CD4-positive, alpha-beta T cell treated with Interleukin-15 for 1 hour (primary cell): ENCODE measurements at places on chromosomes 7 and 10.
A peak's percentile ranks its signal among the peaks of the same experiment; 100 is the strongest.

DNA sequence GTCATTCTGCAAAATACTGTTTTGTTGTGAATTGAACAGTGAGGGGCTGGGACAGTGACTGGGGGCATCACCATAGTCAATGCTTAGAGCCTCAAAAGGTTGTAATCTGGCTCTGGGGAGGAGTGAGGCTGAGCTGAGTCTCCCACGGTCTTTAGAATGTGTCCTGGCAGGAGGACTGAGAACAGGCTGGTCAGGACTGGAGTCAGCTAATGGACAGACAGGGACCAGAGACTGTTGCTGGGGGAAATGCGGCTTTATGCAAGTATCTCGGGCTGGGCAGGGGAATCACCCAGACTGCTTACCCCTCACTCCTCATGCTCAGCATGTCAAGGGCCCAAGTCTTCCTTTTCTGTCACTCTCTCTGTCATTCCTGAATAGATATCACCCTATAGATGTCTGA lies 346.5 kb downstream of the TYW1 start:
- DNase-seq: no peak

GRCh38 chr10:63192826-63193225 lies 59.7 kb downstream of the NRBF2 start:
- DNase-seq: no peak

GRCh38 chr10:127197154-127197432 lies 702 bp upstream of the INSYN2A start:
- DNase-seq: no peak

DNA sequence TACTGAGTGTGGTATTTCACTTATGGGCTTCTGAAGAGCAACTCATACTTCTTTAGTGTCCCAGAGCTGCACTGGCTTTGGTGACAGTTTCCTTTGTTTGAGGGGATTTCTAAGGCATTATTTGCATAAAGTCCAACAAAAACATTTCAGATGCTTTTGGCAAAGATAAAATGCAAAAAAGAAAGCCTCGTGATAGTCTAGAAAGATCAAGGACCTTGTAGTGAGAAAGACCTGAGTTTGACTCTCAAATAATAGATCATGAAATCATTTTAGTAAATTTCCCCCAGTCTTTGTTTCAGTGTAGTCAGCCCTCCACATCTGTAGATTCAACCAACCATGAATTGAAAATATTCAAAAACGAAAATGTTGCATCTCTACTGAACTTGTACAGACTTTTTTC lies 107.4 kb downstream of the EEPD1 start:
- no peak for DNase-seq

DNA sequence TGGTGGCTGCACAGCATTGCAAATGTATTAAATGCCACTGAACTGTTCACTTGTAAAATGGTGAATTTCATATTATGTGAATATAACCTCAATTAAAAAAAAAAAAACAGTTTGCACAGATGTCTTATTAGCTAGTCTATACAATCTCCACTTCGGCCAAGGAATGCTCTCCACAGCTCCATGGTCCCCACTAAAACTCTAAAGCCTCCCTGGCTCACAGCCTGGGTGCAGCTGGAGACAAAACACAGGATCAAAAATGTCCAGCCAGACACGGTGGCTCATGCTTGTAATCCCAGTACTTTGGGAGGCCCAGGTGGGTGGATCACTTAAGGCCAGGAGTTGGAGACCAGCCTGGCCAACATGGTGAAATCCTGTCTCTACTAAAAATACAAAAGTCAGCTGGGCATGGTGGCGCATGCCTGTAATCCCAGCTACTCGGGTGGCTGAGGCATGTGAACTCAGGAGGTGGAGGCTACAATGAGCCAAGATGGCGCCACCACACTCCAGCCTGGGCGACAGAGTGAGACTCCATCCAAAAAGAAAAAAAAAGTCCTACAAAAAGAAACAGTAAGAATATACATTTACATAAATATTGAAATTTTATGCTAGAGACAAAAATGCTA lies 66.0 kb downstream of the SRPK2 start:
- DNase-seq: no peak

DNA sequence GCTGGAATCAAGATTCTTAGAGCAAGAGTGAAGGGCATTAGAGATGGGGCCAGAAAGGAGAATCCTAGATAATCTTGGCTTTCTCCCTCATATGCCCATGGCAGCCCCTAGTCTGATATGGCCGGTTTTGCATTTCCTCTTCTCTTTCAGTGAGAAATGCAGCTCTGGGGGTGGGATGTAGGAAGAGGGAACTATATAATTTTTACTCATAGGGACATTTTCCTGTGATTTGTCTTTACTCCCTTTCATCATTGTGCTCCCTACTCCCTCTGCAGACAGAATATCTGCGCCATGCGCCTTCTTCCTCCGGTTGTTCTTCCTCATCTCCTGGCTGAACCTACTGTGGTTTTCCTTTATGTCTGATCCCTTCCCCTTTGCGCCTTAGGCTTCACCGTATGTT lies 16.8 kb upstream of the CHCHD1 start:
- no peak for DNase-seq

DNA sequence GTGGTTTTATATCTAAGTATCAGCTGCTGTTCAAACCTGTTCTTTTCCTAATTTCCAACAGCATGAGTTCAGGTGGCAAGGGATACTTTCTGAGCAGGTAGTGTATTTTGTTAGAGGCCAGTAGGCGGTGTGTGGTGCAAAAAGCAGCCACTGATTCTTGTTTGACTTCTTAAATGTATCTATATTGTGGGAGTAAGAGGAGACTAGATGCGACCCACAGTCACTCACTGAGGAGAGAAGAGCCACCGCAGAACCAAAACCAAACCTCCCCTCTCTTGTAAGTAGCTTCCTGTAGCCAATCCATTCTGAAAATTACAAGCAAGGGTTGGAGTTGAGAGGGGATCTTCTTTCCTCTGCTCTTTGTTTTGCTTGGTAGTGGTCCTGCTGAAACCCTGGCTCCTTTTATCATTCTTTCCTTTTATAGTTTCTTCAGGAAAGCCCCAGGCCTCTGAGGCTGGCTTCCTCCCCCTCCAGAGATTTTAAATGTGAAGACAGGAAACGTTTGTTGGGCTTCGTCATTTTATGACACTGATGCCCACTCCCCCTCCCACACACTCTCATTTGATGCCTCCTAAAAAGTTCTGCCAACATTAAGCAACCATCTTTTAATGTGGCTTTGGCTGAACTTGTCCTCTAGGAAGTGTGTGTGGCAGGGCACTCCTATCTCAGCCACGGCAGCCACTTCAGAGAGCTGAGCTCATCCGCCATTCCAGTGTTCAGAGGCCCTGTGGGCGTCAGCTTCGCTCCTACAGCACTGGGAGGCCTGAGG lies 566.0 kb downstream of the SUGCT start:
- no peak for DNase-seq

- no peak for DNase-seq
These were observed 24.3 kb downstream of the PLA2G12B start for GRCh38 chr10:72930276-72930675.

GRCh38 chr10:21943633-21944265 lies 59.8 kb downstream of the DNAJC1 start:
- DNase-seq: no peak

- DNase-seq: no peak
These were observed 227.7 kb downstream of the MGMT start for GRCh38 chr10:129694691-129695243.

- DNase-seq: no peak
These were observed 114.3 kb upstream of the YAE1 start for GRCh38 chr7:39451901-39452300.

DNA sequence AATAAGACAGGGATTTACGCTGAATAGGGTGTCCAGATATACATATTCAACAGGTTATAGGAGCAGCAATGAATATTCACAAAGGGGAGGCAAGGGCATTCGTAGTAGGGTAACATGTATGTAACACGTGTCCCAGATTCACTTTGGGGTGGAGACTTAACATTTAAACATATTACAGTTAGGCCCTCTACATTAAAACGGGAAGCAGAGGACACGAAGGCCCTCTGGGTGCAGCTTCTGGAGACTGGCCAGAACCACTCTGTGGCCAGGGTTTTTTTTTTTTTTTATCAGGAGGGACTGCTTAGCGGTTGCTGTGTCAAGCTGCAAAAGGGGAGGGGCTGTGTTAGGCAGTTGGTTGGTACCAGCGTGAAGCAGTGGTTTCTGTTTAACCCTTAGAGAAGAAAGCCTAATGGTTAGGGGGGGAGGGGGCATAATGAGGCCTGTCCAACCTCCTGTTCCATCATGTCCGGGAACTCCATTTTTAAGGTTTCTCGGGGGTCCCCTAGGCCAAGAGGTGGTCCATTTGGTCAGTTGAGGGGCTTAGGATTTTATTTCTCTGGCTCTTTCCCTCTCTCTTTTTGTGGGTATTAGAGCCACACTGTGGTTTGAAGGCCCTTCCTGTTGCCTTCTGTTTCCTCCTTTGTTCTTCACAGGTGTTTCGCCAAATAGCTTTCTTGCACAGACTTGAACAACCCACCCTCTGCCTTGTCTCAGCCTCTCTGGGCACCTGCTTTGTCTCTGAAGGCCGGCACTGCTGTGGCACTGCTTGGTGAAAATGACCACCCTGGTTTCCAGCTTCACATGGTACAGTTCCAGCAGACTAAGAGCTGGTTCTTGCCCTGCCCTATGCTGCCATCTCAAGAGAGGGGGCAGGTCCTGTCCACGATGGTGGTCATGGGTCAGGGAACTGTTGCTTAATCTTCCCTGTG lies 26.4 kb downstream of the PRF1 start:
- DNase-seq: peak; percentile 63

- DNase-seq: no peak
These were observed 134.2 kb downstream of the JMJD1C start for GRCh38 chr10:63331586-63331985.

- no peak for DNase-seq
These were observed 195.1 kb downstream of the HECW1 start for GRCh38 chr7:43307522-43307921.

GRCh38 chr7:104453190-104453589 lies 124.8 kb downstream of the LHFPL3 start:
- no peak for DNase-seq

DNA sequence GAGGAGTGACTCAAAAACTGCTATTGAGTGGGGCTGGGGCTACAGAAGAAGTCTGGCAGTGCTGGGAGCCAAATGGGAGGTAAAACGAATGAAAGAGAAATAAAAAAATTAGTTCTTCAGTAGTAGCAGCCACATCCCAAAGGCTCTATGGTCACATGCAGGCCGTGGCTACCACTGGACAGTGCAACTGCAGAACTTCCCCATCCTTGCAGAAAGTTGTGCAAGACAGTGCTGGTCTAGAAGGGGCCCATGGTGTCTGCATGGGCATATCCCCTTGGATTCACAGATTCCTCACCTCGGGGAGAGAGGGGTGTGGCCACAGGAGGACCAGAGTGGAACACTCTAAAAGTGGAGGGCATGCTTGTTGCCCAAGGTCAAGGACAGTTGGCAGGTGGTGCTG lies 47.6 kb downstream of the RPS24 start:
- DNase-seq: no peak

DNA sequence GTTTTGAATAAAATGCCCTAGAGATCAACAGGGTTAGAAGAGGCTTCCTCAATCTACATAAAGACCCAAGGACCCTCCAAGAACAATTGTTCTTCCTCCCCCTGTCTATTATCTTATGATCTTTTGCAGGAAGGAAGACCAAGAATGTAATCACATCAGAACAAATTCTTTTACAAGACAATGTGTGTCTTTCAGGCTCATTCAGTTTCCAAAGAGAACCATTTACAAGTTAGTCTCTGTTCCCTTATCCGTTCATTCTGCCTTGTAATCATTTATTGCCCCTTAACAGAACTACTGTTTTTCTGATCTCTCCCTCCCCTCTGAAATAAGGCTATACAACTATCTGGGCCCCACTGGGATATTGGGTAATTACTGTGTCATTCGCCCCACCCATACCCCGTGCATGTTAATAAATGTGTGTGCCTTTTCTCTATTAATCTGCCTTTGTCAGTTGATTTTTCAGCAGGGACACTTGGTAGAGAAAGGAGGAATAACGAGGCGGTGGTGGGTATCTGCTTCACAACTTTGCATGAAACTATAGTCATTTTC lies 5.7 kb upstream of the MKRN1 start:
- no peak for DNase-seq

GRCh38 chr7:36217961-36218284 lies 64.9 kb downstream of the EEPD1 start:
- DNase-seq: no peak

GRCh38 chr10:100968863-100969186 lies 479 bp upstream of the SEMA4G start:
- no peak for DNase-seq

DNA sequence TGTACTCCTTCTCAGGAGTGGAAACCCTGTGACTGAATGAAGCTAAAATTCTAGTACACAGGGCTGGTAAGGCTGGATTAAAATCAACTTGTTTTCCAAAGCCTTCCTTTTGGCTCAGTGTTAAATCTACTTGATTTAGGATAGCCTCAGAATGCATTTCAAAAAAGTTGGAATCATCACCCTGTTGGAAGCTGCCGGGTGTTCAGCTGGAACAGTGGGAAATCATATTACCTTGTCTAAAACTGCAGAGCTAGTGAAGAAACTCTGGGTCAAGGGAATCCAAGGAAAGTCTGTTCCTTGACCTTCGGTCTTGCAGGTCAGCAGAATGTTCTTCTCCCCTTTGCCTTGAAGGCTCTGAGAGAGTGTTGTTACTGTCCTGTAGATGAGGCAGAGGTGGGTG lies 252.1 kb upstream of the INHBA start:
- DNase-seq: no peak

- no peak for DNase-seq
These were observed 50.6 kb upstream of the FAM204A start for GRCh38 chr10:118392761-118393160.

GRCh38 chr7:37290731-37291130 lies 157.9 kb downstream of the ELMO1 start:
- DNase-seq: no peak

GRCh38 chr7:75639071-75639885 lies 99.5 kb downstream of the HIP1 start:
- no peak for DNase-seq

GRCh38 chr10:133458710-133459453 lies 5.1 kb downstream of the SCART1 start:
- DNase-seq: no peak

- no peak for DNase-seq
These were observed 512.9 kb downstream of the IPMK start for GRCh38 chr10:57754803-57755202.

- DNase-seq: no peak
These were observed 67.9 kb downstream of the CLRN3 start for GRCh38 chr10:127824826-127825225.

- DNase-seq: no peak
These were observed 23.6 kb upstream of the PRSS37 start for GRCh38 chr7:141864765-141865447.

DNA sequence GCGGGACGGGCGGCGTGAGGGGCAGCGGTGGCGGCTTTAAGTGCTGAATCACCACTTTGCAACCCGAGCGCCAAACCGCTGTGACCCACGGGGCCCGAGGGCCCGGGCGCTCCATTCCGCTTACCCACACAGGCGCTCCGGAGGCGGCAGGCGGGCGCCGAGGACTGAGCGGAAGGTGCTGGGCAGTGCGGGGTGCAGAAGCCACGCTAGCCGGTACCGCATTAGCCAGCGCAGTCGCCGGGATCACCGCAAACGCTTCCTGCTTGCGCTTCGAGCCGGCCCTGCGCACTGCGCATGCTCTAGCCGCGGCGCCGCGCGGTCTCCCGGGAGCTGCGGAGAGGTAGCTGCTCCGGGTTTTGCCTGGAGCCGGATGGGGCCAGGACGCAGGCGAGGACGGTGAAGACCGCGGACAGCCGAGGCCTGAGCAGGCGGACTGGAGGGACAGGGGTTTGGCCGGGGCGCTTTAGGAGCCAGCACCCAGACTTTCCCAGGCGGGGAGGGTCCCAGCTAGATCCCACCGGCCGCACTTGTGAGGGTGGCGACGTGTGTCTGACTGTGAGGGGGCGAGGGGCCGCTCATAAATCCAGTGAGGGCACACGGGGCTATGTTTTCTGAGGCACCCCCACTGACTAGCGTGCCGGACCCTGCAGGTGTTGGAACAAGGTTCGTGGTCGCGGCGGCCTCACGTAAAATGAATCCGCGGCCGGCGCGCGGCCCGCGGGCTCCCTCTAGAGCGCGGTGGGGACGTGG lies at the start of gene IDE:
Gene IDE, minus strand, starts transcription at position 296 of the 750 bp plus-strand sequence. Its CDS starts 74 bp downstream, at position 222.
- peak; percentile 84 for DNase-seq
